ENCODE measurements at places on chromosomes 7 and 10.

- no peak for DNase-seq
Measured at GRCh38 chr7:135285547-135286233, 52.1 kb downstream of the STRA8 start.

DNA sequence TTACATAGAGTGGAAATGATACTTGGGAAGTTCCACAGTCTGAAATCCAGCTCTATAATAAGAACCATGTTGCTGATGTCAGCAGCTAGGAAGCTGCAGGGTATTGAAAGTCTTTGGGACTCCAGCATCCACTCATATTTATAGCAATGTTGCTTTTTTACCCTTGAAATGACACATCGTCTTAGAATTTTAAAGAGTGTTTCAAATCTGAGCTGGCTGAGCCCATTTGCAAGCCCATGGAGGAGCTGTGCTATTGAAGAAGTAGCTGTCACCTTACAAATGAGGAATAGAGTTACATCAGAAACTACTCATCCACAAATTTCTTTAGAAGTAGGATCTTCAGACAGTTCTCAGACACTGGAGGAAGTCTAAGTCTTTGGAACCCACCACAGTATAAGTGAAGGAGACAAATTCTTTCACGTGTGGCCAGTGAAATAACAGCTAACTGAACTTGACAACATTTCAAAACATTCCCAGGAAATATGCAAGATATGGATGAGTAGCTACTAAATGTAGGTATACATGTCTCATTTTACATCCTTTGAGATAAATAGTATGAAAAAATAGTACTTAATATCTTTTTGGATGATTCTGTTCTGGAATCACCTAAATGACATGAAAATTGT is 203.6 kb downstream of the ZNF365 start:
- DNase-seq: no peak

DNA sequence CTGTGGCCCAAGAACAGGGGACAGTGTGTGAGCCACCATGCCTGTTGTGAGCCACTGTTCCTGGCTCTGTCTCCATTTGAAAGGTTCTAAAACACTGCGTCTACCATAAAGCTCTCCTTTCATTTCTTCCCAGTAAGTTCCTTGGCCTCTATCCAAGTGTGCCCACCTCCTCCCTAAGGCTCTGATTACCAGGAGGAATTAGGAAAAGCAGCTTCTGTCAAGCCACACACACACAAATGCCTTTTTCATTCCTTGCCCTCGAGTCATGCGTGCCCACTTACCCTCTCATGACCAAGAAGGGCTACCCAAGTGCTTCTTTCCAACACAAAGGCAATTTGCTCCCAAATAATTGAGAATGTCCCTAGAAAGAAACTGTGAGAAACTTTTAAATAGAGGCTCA is 70.8 kb upstream of the PARD3 start:
- DNase-seq: no peak

DNA sequence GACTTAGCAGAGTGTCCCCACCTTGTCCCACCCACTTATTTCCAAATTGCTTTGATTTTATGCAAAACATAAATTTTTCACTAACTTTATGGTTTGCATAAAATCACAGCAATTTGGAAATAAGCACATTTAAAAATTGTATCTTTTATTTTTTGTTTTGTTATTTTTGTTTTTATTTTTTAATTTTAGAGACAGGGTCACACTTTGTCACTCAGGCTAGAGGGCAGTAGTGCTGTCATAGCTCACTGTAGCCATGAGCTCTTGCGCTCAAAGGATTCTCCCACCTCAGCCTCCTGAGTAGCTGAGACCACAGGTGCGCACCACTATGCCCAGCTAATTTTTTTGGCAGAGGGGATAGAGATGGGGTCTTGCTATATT is 43.2 kb downstream of the APBB1IP start:
- DNase-seq: no peak

- DNase-seq: no peak
Measured at GRCh38 chr10:20535897-20536881, 360.9 kb downstream of the NEBL start.

DNA sequence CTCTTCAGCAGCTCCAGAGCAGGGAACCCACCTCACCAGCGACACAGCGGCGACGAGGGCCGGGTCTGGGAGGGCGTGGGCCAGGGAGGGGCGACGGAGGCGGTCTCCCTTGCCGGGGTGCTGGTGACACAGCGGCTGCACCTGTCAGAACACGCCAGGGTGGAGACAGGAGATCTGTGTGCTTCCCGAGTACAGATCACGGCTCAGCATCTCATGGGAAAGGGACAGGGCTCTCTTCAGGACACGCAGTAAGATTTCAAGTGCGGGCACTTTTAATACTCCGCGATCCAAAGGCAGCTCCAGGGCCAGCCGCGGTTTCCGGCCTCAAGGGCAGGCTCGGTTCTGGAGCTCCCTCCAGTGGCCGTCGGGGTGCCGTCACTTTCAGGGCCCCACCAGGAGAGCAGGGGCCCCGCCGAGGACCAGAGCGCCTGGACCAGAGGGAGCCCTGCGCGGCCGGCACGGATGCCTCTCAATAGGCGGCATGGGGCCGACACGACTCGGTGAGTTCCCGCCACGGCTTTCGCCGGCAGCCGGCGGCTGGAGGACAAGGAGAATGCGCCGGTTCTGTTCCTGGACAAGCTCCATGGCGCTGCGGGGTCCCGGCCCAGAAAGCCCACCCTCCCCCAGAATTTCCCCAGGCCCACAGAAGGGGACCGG is 21.4 kb downstream of the GPR146 start:
- DNase-seq: no peak

GRCh38 chr7:150428671-150429451 is 21.6 kb upstream of the GIMAP8 start:
- peak; percentile 72 for DNase-seq

GRCh38 chr7:121038717-121039509 is 50.4 kb downstream of the CPED1 start:
- DNase-seq: no peak

DNA sequence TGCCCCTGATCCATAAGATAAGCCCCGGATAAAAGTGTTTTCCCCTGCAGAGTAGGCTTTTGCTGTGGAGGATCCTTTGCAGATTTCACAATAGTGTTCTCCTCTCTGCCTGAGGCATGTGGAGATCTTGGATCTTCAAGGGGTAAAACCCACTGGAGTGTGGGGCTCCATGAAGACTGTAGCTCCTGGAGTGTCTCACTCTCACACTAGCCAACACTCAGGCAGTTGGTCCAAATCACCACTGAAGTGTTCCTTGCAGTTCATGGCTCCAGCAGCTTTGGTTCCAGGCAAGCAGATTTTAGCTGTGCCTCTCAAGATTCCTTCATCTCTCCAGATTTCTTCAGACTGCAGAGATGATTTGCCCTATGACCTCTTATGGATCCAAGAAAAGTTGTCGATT is 665.3 kb downstream of the TNS3 start:
- no peak for DNase-seq

- DNase-seq: peak; percentile 84
Measured at GRCh38 chr7:50068850-50069551, 24.0 kb downstream of the ZPBP start.

DNA sequence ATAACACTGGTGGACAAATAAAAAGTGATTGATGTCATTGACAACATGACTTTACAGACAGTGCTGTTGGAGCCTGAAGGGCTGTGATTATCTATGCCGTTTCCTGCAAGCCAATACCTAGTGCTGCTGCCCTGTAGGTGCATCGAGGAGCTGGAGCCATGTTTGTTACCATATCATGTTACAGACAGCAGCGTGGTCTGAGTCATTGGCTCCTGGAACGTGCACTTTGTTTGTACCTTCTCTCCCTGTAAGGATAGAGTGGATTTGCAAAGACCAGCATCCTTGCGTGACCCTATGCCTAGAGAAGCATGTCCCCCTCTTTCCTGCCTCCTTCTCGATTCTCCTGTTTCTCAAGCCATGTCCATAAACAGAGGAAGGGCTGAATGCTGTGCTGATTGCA is 597.2 kb downstream of the TYW1 start:
- DNase-seq: no peak

DNA sequence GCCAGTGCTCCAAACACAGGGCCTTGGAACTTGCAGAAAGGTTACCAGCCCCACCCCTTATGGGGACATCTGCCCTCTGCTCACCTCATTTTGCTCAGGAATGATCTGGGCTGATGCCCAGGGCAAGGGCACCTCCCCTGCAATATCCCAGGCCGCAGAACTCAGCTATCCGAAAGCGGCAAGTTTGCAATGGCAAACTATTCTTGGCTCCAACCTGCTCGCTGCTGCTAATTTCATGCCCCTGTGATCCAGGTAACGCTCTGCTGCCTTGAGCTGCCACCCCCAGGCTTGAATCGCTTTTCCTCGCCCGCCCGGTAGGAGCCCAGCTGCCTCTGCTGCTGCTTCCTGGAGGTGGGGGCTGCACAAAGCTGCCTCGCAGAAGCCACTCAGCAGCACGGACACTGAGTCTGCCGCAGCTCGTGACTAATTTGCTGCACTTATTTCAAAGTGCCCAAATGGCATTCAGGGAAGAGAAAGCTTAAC is 18.2 kb downstream of the SLC29A3 start:
- DNase-seq: no peak

GRCh38 chr10:35569836-35570235 is 35.3 kb upstream of the GJD4 start:
- no peak for DNase-seq

DNA sequence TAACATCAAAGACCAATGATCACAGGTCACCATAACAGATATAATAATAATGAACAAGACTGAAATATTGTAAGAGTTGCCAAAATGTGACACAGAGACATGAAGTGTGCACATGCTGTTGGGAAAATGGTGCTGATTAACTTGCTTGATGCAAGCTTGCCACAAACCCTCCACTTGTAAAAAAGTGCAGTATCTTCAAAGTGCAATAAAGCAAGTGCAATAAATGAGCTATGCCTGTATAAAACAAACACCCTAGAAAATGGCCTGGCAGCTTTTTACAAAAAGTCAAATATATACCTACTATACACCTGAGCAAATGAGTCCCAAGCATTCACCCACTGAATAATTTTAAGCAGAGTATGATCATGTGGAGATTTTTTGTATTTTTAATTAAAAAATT is 9.7 kb upstream of the CCDC7 start:
- no peak for DNase-seq

GRCh38 chr7:121366852-121367431 is 29.2 kb downstream of the FAM3C start:
- peak; percentile 40 for DNase-seq

GRCh38 chr7:92042056-92042737 is 92.1 kb downstream of the CYP51A1 start:
- DNase-seq: no peak

DNA sequence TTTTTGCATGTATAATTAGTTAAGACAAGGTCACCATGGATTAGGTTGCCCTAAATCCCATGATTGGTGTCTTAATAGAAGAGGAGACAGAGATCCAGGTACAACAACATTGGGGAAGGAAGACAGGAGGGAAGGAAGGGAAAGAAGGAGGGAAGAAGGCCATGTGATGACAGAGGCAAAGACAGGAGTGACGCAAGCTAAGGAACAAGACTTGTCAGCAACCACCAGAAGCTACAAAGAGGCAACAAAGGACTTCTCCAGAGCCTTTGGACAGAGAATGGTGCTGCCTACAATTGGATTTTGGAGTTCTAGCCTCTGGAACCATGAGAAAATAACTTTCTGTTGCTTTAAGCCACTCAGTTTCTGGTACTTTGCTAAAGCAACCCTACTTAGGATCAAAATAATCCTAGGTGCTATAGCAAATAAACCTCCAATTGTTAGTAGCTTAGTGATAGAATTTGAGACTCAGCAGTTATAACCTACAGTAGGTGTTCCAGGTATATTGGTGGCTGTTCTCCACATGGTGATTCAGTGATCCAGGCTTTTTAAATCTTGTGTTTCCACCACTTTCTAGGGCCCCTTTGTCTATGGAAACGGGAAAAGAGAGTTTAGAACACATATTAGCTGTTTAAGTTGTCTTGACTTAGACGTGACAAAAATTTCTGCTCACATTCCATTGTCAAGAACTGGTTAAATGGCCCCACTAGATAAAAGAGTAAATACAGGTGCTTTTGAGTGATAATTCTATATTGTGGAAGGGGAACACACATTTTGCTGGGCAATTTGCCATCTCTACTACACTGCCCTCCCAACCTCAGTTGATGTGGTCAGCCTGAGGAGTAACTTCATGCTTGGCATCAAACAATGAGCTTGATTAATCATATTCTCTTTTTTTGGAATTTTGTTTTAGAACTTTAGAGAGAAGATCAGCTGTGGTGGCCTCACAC is 70.5 kb upstream of the SP4 start:
- no peak for DNase-seq

GRCh38 chr10:22682237-22683139 is 31.9 kb downstream of the PIP4K2A start:
- DNase-seq: peak; percentile 67

GRCh38 chr10:60943316-60944057 is 498 bp downstream of the RHOBTB1 start:
- DNase-seq: no peak

GRCh38 chr7:33850768-33851167 is 54.6 kb upstream of the BMPER start:
- DNase-seq: no peak

- no peak for DNase-seq
Measured at GRCh38 chr7:123655614-123656013, at the start of gene LMOD2. Gene LMOD2, plus strand, starts transcription at chr7:123655866. Its CDS starts 98 bp downstream, at chr7:123655964.

- DNase-seq: no peak
Measured at GRCh38 chr10:66085906-66086305, 839.9 kb upstream of the LRRTM3 start.

DNA sequence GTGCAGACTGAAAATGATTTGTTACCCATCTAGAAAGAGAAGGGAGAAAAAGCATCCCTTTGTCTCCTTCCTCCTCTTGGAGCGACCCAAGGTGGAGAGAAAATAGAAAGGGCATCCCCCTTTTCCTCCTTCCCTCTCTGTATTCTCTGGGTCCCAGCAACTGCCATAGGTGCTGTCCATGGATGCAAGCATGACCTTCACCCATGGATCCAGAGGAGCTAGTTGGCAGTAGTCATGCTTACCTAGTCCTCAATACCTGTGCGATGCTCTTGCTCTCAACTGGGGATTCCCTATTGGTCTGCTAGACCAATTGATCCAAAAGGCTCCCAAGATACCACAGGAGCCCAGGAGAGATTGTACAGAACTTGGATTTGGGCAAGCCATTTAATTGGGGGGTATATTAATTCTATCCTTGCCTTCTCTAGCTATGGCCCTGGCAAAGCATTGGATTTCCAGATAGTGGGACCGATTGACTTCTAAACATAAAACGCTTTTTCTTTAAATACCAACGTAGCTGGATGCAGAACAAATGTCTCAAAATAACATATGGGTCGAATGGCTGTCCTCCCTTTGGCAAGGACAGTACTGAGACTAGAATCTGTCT is 547.8 kb upstream of the IGFBP3 start:
- DNase-seq: no peak

- no peak for DNase-seq
Measured at GRCh38 chr10:50480054-50481007, 143.4 kb downstream of the SGMS1 start.

GRCh38 chr7:127978421-127978820 is 52.8 kb downstream of the LRRC4 start:
- DNase-seq: no peak

GRCh38 chr7:28419716-28420115 is 7.4 kb downstream of the CREB5 start:
- DNase-seq: peak; percentile 51

GRCh38 chr10:121323443-121323842 is 274.8 kb downstream of the FGFR2 start:
- DNase-seq: no peak

All from astrocyte of the cerebellum (primary cell).